Head of caudate nucleus (tissue), 42 donors: ENCODE measurements at places on chromosomes 3 and 15.

DNA sequence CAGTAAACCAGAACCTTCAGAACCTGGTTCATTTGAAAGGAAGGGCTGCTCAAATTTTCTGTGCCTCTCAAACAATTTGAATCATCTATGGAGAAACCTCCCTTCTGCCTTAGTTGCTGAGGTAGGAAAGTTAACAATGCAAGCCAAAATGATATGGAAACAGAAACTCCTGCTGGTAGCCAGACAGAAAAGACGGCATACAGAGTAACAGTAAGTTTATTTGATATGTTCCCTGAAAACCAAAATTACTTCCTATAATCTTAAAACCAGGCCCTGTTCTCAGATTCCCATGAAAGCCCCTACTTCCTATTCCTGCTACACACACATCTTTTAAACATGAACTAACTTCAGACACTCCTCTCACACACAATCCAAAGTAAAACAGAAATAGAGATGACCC is 86.2 kb downstream of the TBC1D5 start:
- DNase-seq, result no peak

DNA sequence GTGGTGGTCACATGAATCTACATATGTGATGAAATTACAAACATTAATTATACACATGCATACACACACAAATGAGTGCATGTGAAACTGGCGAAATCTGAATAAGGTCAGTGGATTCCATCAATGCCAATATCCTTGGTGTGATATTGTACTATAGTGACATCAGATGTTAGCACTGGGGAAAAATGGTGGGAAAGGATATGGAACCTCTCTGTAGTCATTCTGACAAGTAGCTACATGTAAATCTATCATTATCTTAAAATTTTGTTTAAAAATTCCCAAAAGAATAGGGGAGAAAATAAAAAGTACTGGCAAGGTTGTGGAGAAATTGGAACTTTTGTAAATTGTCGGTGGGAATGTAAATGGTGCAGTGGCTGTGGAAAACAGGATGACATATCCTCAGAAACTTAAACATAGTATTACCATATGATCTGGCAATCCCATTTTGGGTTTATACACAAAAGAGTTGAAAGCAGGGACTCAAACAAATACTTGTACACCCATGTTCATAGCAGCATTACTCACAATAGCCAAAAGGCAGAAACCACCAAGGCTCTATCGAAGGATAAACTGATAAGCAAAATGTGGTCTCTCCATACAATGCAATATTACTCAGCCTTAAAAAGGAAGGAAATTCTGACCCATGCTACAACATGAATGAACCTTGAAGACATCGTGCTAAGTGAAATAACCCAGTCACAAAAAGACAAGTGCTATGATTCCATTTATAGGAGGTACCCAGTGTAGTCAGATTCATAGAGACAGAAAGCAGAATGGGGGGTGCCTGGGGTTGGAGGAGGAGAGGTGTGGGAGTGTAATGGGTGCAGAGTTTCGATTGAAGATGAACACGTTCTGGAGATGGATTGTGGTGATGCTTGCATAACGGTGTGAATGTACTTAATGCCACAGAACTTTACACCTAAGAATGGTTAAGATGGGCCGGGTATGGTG is 25.3 kb upstream of the HRH1 start:
- no peak for DNase-seq

DNA sequence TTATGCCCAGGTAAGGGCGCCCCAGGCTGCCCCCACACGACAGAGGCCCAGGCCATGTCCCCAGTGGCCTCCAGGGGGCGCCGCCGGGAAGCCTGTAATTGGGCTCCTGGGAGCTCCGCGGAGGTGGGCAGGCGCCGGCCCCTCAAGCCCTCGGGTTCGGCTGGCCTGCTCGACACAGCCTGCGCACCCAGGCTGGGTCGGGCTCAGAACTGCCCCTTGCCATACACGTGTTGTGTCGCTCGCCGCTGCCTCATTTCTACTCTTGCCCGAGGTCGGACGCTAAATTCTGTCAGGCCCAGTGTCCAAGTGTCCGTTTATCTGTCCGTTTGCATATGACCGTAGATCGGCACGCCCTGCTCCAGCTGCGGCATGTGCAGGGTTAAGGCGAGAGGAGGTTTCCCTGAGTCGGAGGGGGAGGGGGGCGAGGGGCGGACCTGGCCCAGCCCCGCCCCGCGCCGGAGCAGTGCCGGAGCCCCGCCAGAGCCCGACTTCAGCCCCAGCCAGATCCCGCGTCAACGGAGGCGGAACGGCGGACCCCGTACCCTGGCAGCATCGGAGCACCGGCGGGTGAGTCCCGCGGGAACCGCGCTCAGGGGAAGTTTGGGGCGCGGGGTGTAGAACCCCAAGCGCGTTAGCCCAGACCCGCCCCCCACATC is at the start of gene KLHDC8B:
TSS of gene KLHDC8B (plus strand) at position 480 of the 656 bp plus-strand sequence. CDS start 1,172 bp downstream, outside the sequence.
- DNase-seq, result peak; percentile 74

GRCh38 chr3:73378207-73378606 is 246.5 kb downstream of the PDZRN3 start:
- DNase-seq, result no peak

- DNase-seq, result no peak
Measured at GRCh38 chr15:75001310-75001709, 5.9 kb downstream of the SCAMP5 start.

GRCh38 chr3:18438586-18438985 is 13.4 kb upstream of the SATB1 start:
- no peak for DNase-seq

- no peak for DNase-seq
Measured at GRCh38 chr3:148070041-148070440, 627.7 kb upstream of the AGTR1 start.

DNA sequence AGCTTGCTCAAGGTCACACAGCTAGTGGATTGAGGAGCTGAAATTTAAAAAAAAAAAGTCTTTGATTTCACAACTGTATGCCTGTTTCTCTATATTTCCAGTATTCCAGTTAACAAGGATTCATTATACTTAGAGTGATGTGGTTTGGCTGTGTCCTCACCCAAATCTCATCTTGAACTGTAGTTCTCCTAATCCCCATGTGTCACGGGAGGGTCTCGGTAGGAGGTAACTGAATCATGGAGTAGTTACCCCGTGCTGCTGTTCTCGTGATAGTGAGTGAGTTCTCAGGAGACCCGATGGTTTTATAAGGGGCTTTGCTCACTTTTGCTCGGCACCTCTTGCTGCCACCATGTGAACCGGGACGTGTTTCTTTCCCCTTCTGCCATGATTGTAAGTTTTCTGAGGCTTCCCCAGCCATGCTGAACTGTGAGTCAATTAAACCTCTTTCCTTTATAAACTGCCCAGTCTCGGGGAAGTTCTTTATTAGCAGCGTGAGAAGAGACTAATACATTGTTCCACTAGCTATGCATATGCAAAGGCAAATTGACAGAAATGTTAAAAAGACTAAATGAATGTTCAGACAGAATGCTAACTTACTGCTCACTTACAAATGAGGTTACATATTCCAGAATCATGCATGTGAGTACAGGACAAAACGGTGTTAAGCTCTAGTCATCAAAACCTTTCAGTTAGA is 1101.9 kb downstream of the ROBO1 start:
- DNase-seq, result no peak

GRCh38 chr3:53846134-53846850 is at the start of the genes CHDH and IL17RB:
TSS of gene CHDH (minus strand) at chr3:53846419. CDS start at chr3:53824008, 22,411 bp downstream.
TSS of gene IL17RB (plus strand) at chr3:53846568. CDS start at chr3:53846589, 21 bp downstream.
- DNase-seq, result peak; percentile 78

DNA sequence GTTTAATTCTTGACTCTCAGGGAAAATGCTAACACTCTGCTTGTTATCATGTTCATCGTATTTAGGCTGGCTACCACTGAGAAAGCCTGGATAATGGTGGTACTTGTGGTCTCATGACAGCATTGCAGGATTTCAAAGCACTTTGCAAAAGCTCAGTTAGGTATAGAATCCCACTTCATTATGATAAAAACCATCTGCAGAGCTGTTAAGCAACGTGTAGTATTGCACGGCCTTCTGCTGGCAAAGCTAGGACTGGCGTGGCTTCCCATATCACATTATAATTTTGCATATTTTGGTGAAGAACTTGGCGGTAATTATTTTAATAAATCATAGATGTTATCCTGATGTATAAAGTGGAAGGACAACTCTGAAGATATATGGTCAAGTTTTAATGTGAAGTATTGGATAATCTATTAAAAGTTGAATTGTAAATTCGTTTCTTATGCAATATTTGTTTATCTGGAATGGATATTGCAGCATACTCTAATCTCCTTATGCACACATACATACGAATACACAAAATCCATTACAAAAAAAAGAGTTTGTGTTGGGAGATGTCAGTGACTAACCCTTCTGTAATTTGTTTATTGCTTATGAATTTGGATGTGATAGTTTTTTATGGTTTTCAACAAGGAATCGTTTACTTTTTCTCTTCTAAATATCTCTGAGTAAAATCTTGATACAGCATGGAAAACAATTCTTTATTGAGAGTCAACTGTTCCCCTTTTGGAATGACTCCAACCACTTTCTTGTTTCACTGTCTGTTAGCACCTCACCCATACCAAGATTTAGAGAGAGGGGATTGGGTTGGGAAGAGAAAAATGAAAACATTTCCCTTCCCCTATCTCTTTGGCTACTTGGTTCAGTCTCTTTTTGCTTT is 9.2 kb downstream of the RAB8B start:
- no peak for DNase-seq

DNA sequence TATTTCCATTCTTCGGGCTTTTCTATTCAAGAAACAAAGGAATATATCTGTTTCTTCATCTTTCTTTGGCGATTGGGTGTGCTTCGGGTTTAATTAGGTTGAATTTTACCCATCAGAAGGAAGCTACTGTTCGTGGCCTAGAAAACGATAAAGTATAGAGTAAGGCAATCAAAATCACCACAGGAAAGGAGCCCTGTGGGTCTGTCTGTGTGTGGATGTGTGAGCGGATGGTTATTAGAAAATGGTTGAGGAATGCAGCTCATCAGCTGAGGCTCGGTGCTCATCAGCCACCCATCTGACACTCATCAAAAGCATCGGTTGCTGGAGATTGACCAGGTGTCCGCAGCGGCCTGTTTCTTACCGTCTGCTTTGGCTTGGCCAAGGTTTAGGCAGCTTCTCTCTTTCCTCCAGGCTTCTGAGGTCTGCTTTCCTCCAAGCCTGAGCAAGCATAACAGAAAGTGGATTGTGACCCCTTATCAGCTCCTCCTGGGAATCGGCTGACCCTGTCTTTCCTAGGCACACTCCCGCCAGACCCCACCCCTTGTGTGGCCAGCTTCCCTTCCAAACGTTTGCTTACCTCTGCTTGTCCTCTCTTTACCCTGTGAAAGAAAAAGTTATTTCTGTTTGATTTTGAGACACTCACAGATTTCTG is 17.6 kb upstream of the ISLR start:
- no peak for DNase-seq

- DNase-seq, result no peak
Measured at GRCh38 chr3:17412950-17413530, 329.4 kb downstream of the TBC1D5 start.

DNA sequence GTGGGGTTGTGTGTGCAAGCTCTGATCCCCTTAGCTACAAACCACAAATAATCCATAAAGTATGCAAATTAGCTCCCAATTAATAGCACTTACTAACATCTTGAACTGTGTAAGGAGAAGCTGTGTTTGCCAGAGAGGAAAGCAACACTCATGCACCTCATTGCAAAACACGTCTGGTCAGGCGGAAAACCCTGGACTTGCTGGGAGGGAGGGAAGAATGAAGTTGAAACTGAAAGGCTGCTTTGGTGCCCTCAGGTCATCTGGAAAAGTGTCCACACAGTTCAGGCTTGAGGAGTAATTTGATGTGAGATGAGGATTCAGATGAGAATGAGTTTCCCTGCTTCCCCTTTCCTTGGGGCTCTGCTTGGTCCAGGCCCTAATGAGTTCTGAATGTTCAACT is 185.5 kb upstream of the ANKRD28 start:
- no peak for DNase-seq

GRCh38 chr3:102063572-102063971 is 214.3 kb downstream of the NFKBIZ start:
- no peak for DNase-seq

DNA sequence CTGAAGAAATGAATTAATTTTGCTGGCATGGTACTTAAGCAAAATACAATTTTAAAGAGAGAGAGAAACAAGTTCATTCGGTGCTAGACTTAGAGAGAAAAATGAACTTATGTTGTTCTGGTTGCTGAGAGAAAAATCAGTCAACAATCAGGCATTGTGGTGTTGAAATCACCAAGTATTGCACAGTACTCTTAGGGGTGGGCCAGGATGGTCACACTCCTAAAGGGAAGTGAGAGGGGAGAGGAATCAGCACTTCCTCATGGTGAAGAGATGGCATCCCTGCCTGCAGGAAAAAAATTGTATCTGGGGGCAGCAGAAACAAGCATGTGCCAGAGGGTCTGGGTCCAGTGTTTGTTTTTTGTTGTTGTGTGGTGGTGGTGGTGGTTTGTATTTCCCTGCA is 7.0 kb upstream of the DMXL2 start:
- no peak for DNase-seq

DNA sequence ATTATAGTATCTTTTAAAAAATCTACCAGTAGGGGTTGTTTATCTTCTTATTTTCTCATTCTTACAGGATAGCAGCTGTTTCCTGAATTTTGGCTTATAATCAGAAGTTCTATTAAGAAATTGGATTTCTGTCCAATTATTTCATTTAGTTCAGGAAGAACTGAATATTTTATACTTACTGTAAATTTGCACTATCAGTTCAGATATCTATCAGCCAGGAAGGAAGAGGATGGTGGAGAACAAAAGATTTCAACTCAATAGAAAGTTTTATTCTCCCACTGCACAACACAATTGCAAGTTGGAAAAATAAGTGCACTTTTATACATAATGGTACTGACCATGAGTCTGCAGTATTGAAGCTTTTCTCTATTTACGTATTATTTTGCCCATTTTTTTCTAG is 400.9 kb downstream of the PLOD2 start:
- no peak for DNase-seq

DNA sequence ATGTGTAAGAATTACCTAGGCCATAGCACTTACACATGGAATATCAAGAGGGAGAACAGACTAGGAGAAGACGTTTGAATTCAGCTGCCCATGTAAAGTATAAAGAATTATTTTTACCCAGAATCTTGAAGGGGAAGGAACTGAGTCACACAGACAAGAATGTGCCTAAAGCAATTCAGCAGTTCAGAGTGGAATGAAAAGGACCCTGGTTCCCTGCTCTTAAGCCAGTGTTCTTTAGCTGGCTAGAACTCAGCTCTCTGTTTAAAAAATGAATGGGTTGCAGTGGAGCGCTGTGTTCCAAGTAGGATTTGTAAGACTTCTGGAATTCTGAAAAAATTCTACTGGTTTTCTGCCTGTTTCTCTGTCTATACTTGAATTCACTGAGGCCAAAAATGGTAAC is 440.2 kb downstream of the LPP start:
- no peak for DNase-seq

GRCh38 chr15:44468709-44469385 is 41.4 kb downstream of the CTDSPL2 start:
- DNase-seq, result no peak

DNA sequence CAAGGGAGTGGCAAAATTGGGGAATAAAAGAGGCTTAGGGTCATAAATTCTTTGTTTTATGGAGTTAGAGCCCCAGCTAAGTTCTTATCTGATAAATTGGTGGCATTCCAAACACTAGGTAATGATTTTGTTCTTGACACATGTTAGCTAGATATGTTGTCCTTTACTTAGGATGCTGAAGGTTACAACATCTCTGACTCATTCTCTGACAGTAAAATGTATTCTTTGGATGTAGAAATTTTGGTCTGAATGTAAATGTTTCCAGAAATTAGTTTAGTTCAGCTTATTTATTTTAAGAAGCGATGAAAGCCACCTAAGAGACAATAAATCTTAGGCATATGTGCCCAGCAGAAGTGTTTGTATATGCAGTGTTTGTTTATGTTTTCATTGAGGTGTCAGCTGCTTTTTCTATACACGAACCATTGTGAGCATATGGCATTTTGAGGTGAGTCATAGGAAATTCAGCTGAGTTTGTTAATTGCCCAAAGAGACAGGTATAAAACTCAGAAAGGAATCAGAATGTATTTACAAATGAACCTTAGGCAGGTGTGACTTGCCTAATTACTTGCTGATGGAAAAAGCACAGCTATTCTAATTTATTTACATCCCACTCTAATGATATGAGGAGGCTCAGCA is 247.7 kb downstream of the AGBL1 start:
- DNase-seq, result no peak
